WERI-Rb-1 (cell line): ENCODE measurements at places on chromosomes 7 and 10.

DNA sequence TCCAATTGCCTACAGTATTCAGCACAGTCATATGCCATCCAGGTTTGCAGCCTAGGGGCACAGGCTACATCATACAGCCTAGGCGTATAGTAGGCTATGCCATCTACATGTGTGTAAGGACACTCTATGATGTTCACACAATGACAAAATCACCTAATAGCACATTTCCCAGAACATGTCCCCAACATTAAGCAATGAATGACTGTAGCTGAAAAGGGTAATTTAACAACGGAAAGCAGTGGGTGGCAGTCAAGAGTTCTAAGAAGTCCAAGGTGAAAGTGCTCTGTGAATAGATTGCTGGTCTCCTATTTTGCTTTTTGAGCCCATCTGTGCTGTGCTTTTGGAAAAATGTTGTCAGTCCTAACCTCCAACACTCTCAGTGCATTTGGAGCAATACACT is 162.6 kb downstream of the KLF6 start:
- DNase-seq, result no peak

- no peak for DNase-seq
These were observed 80.0 kb downstream of the FBXL13 start for GRCh38 chr7:102994567-102994966.

- DNase-seq, result no peak
These were observed 32.0 kb downstream of the NPVF start for GRCh38 chr7:25196132-25196896.

GRCh38 chr7:157556642-157556944 is 219.8 kb downstream of the DNAJB6 start:
- DNase-seq, result no peak

GRCh38 chr10:70459061-70459773 is 17.7 kb upstream of the NODAL start:
- no peak for DNase-seq

DNA sequence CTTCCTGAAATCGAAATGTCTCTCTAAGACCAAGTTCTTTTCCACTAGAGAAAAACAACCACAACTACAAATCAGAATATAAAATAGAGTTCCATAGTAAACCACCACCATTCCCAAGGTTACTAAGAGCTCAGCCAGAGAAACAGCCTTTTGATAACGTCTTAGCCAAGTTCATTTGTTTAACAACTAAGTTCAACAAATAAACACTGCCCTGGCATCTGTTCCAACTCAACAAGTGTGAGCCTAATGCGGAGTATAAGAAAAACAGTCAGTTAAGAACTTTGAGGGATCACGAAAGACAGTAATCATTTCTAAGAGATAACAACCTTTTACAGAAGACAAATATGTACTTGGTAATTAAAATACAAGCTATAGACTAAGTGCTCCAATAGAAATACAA is 77.3 kb downstream of the CALD1 start:
- no peak for DNase-seq

DNA sequence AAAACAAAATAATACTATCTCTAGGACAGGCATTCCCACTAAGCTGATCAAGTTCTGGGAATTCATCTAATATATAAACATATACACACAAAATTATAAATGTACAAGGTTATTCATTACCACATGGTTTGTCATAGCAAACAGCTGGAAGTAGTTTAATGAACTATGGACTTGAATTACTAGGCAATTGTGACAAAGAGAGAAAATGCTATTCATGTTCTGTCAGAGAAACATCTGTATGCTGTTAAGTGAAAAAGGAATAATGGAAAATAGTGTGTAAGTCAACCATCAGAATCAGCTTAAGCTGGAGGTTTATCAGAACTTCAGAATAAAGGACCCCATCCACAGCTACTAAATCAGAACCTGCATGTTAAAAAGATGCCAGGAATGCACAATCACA is 2.8 kb downstream of the ZNF248 start:
- no peak for DNase-seq

DNA sequence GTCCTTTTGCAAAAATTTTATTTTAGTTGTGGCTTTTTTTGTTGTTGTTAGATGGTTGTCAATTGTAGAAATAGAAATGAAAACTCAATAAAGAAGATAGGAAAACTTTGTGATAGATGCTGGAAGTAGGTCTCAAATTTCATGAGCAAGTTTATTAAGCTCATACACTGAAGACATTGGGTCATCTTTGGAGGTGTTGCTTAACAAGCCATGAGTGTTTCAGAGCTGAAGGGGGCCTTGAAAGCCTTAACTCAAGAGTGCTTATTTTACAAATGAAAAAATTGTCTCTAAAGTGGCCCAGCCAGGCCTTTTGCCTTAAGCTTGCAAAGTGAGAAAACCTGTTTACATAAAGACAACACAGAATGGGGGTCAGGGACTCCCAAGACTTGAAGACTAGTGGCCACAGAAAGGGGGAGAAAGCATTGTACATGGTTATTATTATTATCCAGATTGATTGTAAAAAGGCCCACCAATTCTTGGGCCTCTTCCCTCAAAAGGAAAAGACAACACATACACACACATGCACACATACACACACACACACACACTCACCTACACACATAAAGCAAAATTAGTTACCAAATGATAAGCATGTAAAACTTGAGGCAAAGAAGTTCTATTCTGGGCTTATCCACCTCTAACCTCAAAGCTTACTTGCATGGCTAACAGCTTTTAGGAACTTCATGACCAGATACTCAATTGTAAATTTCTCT is 49.7 kb upstream of the GLCCI1 start:
- no peak for DNase-seq

DNA sequence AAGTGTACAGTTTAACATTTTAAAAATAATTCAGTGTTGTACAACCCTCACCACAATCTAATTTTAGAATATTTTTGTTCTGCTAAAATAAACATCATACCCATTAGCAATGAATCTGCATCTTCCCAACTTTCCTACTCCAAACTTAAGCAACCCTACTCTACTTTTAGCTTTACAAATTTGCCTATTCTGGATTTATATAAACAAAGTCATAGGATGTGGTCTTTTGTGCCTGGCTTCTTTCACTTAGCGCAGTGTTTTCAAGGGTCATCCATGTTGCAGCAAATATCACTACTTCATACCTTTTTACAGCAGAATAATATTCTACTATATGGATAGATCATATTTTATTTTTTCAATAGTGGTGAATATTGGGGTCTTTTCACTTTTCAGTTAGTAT is 18.9 kb downstream of the CALML3 start:
- no peak for DNase-seq
